Activated naive CD4-positive, alpha-beta T cell treated with anti-CD3 and anti-CD28 coated beads, Interleukin-2, amount 10 ng/mL, durations not matched to agents 7 days and 5 days (primary cell): ENCODE measurements at places on chromosomes 12 and 14.

GRCh38 chr12:59780605-59781135, 184.8 kb downstream of the SLC16A7 start:
- no peak for DNase-seq

- no peak for DNase-seq
Measured at GRCh38 chr14:35163384-35163783, 41.0 kb downstream of the PRORP start.

GRCh38 chr12:92036771-92037453, 108.7 kb downstream of the BTG1 start:
- DNase-seq = no peak

DNA sequence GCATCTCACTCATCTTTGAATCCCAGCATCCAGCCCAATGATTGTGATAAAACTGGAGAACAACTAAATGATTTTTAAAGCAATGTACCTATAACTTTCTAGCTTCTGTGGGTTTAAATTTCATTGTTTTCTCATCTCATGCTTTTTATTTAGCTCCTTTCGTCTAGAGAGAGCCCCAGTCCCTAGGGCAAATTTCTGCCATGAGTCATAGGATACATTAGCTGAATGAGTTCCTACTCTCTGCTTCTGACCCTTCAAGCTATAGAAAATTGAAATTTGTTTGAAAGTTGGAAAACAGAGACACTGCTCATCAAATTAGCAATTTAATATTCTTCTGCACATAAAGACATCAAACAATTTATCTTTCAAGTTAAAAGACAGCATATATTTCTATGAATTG, 113.9 kb downstream of the KIF21A start:
- no peak for DNase-seq

DNA sequence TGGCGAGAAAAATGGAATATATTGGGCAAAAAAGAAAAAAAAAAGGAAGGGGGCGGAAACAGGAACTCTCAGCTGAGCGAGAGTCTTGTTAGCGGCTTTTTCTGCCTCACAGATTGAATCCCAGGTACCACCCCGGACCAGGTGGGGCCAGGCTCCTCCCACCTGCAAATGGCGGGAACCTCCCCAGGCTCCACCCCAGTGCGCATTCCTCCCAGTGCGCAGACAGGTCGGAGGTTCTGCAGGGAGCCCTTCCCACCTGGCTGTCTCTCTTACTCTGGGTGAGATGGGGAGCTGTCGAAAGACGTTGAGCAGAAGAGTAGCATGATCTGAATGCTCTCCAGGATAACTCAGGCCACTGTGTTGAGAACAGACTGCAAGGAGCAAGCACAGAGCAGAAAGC, 57.0 kb upstream of the ETV6 start:
- DNase-seq = no peak

- peak; percentile 58 for DNase-seq
Measured at GRCh38 chr12:39619316-39619659, 315 bp downstream of the ABCD2 start.

GRCh38 chr14:91399868-91400640, 17.6 kb downstream of the CCDC88C start:
- peak; percentile 73 for DNase-seq

GRCh38 chr12:75662511-75663159, 151.2 kb upstream of the KRR1 start:
- no peak for DNase-seq

DNA sequence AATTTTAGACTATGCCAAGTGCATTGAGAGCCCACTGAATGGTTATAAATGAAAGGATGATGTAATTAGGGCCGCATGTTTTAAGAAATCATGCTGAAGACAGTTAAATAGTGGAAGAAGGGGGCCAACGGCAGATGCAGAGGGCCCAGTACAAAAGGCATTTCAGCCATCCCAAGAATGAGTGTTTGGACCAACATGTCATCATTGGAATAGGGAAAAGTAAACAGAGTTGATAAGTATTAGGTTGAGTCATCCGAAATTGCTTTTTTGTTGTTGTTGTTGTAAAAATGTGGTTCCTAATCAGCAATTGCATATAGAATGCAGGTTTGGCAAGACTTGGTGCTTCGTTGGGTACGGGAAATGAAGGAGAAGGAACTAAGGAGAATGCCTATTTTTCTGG, 29.5 kb downstream of the BMP4 start:
- no peak for DNase-seq

GRCh38 chr12:31591380-31591901, 505 bp upstream of the DENND5B start:
- no peak for DNase-seq

DNA sequence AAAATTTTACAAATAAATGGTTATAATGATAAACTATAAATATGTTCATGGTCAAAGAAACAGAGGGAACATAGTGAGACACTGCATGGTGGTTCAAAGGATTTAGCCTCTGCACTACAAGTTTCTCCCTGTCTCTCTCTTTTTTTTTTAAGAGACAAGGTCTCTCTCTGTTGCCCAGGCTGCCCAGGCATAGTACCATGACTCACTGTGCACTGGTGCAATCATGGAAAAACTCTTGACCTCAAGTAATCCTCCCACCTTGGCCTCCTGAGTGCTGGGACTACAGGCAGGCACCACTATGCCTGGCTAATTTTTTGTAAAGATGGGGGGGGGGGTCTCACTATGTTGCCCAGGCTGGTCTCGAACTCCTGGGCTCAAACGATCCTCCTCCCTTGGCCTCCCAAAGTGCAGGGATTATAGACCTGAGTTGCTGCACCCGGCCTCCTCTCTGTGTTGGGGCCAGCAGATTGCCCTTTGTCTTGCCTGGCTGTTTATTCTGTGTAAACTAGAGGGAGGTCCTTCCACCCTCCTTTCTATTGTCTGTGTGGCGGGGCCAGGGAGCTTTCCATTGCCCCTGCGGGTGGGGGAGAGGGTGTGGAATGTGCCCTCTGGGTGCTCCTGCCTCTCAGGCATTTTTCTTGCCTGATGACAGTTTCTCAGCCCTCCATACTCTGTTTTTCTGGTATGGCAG, 22.1 kb downstream of the MTHFD1 start:
- DNase-seq = no peak

DNA sequence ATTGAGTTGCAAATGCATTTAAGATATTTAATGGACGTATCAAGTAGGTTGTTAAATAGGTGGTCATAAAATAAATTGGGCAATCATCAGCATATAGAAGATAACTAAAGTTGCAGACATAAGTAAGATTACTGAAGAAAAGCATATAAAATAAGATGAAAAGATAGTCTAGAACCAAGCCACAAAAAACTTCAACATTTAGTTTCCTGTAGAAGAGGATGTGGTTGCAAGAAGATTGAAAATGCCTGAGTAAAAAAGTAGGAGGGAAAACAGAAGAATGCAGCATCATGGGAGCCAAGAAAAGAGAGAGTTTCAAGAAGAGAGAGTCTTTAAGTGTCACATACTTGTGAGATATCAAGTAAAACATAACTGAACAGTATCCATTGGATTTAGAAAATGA, 17.6 kb upstream of the SLC16A7 start:
- DNase-seq = no peak

DNA sequence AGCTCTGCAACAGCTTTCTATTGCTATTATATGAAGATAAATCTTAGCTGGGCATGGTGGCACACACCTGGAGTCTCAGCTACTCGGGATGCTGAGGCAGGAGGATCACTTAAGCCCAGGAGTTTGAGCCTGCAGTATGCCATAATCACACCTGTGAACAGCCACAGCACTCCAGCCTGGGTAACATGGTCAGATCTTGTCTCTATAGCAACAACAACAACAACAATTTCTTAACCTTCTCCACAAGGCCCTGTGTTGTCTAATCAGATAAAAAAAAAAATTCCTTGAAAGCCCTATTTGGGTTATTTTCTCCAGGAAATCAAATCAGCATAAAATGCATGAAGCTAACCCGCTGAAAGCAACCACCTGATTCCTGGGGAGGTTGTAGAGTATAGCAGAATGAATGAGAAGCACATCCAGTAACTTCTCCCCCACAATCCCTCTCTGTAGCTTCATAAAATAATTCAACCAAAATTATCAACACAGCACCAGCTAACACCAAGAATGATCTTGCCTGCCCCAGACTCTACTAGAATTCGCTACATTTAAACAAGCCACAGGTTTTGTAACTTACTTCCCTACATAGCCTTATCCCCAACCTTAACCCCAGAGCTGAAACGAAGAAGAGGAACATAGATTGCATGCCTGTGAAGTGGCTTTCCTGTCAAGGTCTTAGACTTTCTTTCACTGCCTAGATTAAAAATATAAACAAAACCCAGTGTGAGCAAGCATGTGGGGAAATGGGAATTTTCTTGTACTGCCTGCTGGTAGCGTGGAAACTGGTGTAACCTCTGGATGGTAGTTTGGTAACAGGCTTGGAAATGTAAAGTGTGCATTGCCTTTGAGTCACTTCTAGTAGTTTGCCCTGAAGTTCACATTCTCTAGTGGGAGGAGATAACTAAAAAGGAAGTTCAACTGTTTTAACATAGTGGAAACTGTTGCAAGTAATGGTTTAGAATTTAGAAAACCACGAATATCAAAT, 6.0 kb upstream of the STK38L start:
- DNase-seq = no peak
